Epithelial cell of proximal tubule (primary cell): ENCODE measurements at places on chromosomes 7 and 10.

- DNase-seq: no peak
Measured at GRCh38 chr10:78286186-78286585, 252.5 kb downstream of the RPS24 start.

DNA sequence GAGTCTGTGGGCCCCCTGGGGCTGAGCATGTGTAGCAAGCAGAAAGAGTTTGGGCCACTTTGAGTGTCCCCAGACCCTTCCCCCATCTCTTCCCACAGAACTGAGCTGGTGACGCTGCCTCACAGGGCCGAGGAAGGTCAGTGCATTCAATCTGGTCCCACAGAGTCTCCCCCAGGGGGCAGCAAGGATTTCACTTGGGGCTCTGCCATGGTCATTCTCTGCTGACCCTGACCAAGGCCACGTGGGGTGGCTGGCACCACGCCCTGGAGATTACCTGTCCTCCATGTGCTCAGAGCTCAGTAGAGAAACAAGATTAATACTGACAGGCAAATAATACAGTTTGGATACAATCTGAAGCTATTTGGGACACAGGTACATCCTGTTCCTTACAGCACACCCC is 30.2 kb downstream of the ADRA2A start:
- no peak for DNase-seq

DNA sequence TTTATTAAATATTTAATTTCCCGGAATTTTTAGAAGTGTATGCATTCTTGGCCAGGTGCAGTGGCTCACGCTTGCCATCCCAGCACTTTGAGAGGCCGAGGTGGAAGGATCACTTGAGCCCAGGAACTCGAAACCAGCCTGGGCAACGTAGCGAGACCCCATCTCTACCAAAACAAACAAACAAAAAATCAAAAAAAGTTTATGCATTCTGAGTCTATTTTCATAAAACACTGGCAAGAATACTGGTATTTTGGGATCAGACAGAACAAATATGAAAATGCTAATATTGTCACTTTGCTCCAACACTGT is 440.8 kb upstream of the FOXK1 start:
- no peak for DNase-seq

DNA sequence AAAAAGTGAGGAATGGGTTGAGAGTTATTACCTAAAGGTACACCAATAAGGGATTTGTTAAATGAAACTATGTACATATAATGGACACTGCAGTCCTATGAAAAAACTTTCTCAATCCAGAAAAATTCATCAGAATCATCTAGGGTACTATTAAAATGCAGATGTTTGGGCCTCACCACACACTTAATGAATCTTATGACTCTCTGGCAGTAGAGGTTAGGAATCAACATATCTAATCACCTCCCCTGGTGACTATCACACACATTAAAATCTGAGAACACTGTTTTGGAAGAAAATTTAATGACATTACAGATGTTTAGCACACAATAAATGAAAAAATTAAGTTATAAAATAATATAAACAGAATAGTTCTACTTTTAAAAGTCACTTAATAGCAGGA is 32.1 kb downstream of the BAZ1B start:
- DNase-seq: no peak

GRCh38 chr10:43461950-43462349 is 25.0 kb downstream of the ZNF487 start:
- peak; percentile 52 for DNase-seq

- no peak for DNase-seq
Measured at GRCh38 chr10:132987671-132988571, 45.6 kb upstream of the CFAP46 start.
